ENCODE measurements at places on chromosomes 12 and 14.

GRCh38 chr12:48767521-48767920 is 21.4 kb downstream of the ADCY6 start:
- no peak for DNase-seq

GRCh38 chr12:94264736-94265485 is 116.5 kb downstream of the PLXNC1 start:
- no peak for DNase-seq

DNA sequence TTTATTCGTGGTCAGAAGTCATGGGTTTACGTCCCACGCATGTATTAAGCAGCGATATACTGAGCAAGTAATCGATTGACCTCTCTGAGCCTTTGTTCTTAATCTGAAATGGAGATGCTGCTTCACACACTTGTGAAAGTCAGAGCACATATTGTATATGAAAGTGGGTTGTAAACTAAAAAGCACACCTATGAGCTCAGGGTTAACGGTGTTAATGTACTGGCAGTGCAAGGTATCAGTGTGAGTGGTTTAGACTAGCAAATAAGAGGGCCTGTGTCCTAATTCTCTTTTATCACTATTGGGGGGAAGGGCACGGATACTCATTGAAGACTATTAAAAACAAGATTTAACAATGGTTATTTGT is 676 bp downstream of the MRPL42 start:
- DNase-seq = no peak

- no peak for DNase-seq
Observed at GRCh38 chr12:117034701-117035151, 64.5 kb downstream of the TESC start.

- DNase-seq = no peak
Observed at GRCh38 chr12:47316609-47317049, 236.9 kb upstream of the AMIGO2 start.

DNA sequence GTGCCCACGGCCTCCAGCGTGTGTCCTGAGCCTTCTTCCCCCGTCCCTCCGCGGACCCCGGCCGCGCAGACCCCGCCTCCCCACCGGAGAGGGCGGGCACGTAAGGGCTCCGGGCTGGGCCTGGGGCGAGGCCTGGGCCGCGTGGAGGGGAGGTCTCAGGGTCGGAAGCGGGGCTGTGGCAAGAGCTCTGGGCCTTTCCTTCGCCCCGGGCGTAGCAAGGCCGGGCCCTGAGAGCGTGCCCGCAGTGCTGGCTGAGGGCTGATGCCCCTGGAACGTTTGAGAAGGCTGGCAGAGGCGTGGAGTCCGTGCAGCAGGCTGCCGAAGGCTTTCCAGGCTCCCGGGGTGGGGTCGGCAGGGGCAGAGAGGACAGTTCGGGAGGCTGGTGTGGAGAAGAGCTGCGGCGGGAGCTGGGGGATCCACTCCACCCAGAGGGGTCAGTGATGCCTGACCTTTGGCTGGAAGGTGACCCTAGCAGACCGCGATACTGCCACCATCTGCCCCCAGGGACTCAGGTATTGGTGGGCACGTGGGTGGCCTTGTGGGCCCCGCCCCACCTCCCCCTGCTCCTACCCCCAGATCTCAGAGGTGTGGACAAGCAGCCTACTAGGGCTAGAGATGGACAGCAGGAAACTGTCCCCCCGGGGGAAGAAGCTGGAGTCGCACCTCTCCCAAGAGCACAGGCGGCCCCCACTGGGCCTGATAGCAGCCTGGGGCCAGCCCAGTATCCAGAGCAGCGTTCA is 558 bp downstream of the TEX22 start:
- DNase-seq = peak; percentile 60

DNA sequence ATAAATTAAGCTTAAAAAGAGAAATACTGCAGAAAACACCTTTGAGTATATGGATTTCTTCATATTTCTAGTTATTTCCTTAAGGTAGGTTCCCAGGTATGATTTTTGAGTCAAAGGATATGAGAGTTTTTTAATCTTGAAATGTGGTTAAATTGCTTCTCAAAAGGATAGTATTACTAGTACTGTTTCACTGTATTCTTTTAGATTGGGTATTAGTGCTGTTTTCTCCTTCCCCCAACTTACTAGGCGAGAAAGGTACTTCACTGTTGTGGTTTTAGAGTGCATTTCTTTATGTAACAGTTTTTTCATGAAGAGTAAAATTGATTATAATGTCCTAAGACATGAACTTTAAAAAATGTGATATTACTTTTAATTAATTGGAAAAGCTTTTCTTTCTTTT is 13.5 kb downstream of the FRS2 start:
- DNase-seq = no peak

DNA sequence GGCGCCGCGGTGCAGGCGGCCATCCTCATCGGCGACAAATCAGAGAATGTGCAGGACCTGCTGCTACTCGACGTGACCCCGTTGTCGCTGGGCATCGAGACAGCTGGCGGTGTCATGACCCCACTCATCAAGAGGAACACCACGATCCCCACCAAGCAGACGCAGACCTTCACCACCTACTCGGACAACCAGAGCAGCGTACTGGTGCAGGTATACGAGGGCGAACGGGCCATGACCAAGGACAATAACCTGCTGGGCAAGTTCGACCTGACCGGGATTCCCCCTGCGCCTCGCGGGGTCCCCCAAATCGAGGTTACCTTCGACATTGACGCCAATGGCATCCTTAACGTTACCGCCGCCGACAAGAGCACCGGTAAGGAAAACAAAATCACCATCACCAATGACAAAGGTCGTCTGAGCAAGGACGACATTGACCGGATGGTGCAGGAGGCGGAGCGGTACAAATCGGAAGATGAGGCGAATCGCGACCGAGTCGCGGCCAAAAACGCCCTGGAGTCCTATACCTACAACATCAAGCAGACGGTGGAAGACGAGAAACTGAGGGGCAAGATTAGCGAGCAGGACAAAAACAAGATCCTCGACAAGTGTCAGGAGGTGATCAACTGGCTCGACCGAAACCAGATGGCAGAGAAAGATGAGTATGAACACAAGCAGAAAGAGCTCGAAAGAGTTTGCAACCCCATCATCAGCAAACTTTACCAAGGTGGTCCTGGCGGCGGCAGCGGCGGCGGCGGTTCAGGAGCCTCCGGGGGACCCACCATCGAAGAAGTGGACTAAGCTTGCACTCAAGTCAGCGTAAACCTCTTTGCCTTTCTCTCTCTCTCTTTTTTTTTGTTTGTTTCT is 1.7 kb downstream of the HSPA2 start:
- no peak for DNase-seq

GRCh38 chr12:48970702-48971334 is 717 bp downstream of the WNT10B start:
- no peak for DNase-seq
